ENCODE measurements at places on chromosomes 11 and 22. TPM values are rescaled to one million over a fixed set of nuclear protein-coding genes. Genes with fewer than 3 reads are reported as not detected.

PHF21B gene
- total RNA-seq, result not detected

TMPRSS13 gene
- 92.0 TPM for total RNA-seq

C11orf16 gene
- not detected for total RNA-seq

RAPSN gene
- 4.6 TPM for total RNA-seq

SCN4B gene
- 1.5 TPM for total RNA-seq

GLYATL2 gene
- total RNA-seq, result 0.87 TPM

OSM gene
- total RNA-seq, result not detected

FIBP gene
- 70.8 TPM for total RNA-seq

DNA sequence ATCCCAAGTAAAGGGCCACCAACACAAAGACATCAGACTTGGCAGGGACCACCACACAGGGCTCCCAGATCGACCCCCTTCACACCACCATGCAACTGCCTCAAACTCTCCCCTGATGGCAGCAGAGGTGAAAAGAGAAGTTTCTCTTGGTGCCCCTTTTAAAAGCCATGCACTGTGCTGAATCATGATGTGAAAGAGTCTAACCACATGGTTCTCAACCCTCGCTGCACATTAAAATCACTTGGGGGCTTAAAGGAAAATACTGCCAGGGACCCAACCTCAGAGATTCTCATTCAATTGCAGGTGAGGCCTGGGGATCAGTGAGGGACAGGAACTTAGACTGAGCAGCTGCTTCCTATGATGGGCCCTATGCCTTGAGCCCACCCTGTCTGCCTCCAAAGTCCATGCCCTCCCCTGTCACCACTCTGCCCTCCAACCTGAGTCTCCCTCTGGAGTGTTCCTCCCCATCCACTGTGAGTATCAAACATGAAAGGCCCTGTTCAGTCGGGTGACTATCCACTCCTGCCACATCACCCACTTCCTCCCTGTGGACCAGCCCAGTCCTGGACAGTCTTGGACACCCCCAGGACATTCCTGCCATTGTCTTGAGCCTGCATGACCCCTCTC lies 40.8 kb downstream of the PLEKHA7 start:
- DNase-seq, result no peak
- no peaks in the 10 kb centered on the region for H3K4me1 ChIP-seq
- no peak overlapping the region for H3K4me3 ChIP-seq
- H3K27ac ChIP-seq, result no peak overlapping the region
- no peaks in the 10 kb centered on the region for H3K36me3 ChIP-seq

DNA sequence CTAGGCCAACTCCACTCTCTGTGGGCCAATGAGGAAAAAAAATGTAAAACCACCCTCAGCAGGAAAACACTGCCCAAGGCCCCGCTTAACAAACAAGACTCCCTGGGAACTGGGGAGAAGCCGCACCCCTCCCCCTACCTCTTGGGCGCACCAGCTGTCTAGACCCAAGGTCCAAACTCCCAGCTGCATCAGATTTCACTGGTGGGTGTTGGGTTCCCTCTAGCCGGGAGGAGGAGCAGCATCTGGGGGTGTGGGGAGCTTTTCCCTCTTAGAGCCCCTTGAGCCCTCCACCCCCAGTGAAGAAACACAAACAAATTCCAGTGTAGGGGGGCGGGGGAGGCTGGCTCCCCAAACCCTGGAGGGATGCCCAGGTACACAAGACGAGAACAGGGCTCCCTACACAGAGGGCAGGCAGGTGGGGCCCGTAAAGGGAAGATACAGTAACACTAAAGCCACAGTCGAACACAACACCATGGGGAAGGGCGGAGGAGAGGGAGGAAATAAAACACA lies 64.9 kb downstream of the NECTIN1 start:
- H3K36me3 ChIP-seq, result peaks cover 24% of the 10 kb centered on the region
- H3K27me3 ChIP-seq, result no peaks in the 10 kb centered on the region
- H3K4me1 ChIP-seq, result peaks cover 19% of the 10 kb centered on the region
- no peak for DNase-seq
- H3K4me3 ChIP-seq, result no peak overlapping the region

- peak within 1 kb of the TSS; percentile 36 for H3K4me3 ChIP-seq
- no peaks in the 10 kb centered on the region for H3K36me3 ChIP-seq
- peaks cover 19% of the 10 kb centered on the region for H3K4me1 ChIP-seq
- no peak for DNase-seq
- H3K27ac ChIP-seq, result no peak within 1 kb of the TSS
Measured at GRCh38 chr11:109421981-109422869, at the start of gene C11orf87. Gene C11orf87, plus strand, starts transcription at chr11:109422190. Its CDS starts 1,444 bp downstream, at chr11:109423634.

DNA sequence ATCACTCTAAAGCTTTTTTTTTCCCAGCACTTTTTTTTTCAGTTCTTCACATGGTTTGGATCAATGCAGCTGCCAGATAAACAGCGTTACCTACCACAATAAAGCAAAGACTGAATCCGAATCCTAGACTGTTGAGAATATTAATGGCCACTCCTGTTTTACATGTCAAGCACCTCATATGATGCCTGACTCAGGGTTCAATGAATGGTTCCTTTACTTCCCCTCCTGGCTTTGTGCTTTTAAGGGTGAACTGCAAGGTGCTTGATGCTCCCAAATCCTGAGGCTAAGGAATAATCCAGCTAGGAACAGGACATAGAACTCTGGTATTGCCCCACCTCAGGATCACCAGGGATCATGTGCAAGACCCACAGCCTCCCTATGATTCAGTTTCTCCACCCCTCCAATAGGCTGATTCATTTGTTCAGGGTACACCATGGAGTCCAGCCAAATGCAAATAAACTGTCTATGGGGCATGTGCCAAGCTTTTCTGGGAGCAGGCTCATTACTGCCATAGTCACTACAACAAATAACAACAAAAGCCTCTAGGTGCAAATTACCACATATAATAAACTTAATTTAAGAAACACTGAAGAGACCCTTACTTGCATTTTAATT lies 104.3 kb downstream of the GAB2 start:
- no peak overlapping the region for H3K4me3 ChIP-seq
- H3K27me3 ChIP-seq, result no peaks in the 10 kb centered on the region
- no peaks in the 10 kb centered on the region for H3K36me3 ChIP-seq
- H3K27ac ChIP-seq, result peak overlapping the region; percentile 51
- DNase-seq, result peak; percentile 66

GRCh38 chr11:111788051-111788450 lies 21.9 kb upstream of the PPP2R1B start:
- H3K36me3 ChIP-seq, result peaks cover 22% of the 10 kb centered on the region
- H3K4me3 ChIP-seq, result no peak overlapping the region
- peak overlapping the region; percentile 20 for H3K27ac ChIP-seq
- no peak for DNase-seq
- peaks cover under 1% of the 10 kb centered on the region for H3K4me1 ChIP-seq
- no peaks in the 10 kb centered on the region for H3K27me3 ChIP-seq

DNA sequence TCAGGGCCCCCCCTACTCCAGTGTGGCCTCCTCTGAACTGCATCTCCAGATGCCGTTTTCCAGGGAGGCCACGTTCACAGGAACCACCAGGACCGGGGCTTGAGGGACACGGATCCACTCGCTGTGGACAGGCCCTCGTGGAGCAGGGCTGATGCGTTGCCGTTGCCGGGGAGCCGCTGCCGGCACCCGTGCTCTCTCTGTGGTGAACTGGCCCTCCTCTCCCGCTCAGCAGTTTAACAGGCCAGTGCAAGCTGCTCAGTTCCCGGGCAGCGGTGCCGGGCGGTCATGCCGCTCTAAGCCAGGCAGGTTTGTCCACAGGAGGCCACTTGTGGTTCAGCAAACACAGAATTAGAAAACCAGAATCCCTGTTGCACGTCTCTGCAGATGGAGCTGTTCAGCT lies 301.6 kb downstream of the TBC1D22A start:
- no peaks in the 10 kb centered on the region for H3K4me1 ChIP-seq
- H3K27me3 ChIP-seq, result no peaks in the 10 kb centered on the region
- no peak overlapping the region for H3K4me3 ChIP-seq

GRCh38 chr11:121391914-121392313 lies 60.2 kb upstream of the SORL1 start:
- H3K27ac ChIP-seq, result no peak overlapping the region
- H3K27me3 ChIP-seq, result no peaks in the 10 kb centered on the region
- H3K36me3 ChIP-seq, result no peaks in the 10 kb centered on the region
- DNase-seq, result no peak
- no peak overlapping the region for H3K4me3 ChIP-seq
- H3K4me1 ChIP-seq, result peaks cover 27% of the 10 kb centered on the region

- no peaks in the 10 kb centered on the region for H3K27me3 ChIP-seq
- H3K4me1 ChIP-seq, result peaks cover 66% of the 10 kb centered on the region
- H3K36me3 ChIP-seq, result peaks cover 10% of the 10 kb centered on the region
- H3K27ac ChIP-seq, result peak overlapping the region; percentile 23
Measured at GRCh38 chr22:32829451-32829851, 27.9 kb downstream of the TIMP3 start.

GRCh38 chr11:45960387-45961095 lies 38.1 kb downstream of the LARGE2 start:
- H3K4me3 ChIP-seq, result no peak overlapping the region
- H3K27ac ChIP-seq, result peak overlapping the region; percentile 69
- no peaks in the 10 kb centered on the region for H3K27me3 ChIP-seq
- H3K4me1 ChIP-seq, result peaks cover 12% of the 10 kb centered on the region
- peaks cover 21% of the 10 kb centered on the region for H3K36me3 ChIP-seq
- DNase-seq, result no peak

GRCh38 chr22:45376009-45376408 lies 37.4 kb downstream of the SMC1B start:
- no peak overlapping the region for H3K4me3 ChIP-seq
- H3K27me3 ChIP-seq, result no peaks in the 10 kb centered on the region

DNA sequence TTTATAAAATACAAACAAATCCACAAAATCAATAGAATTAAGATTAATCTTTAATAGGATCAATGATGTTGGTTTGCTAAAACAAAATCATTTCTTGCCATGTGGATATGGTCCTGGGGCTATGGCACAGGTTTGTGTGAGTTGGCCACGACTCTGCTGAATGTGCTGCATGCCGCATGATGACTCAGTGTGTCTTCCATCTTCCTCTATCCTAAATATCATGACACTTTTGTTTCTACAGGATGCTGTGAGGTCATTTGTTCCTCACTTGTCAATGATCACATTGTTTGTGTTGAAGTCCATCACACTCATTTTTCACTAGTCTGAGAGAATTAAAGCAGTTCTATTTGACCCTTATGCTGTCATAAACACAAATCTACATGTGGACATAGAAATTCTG lies 167.2 kb upstream of the ZBED5 start:
- H3K4me1 ChIP-seq, result no peaks in the 10 kb centered on the region
- H3K27ac ChIP-seq, result no peak overlapping the region
- no peaks in the 10 kb centered on the region for H3K27me3 ChIP-seq
- no peaks in the 10 kb centered on the region for H3K36me3 ChIP-seq

DNA sequence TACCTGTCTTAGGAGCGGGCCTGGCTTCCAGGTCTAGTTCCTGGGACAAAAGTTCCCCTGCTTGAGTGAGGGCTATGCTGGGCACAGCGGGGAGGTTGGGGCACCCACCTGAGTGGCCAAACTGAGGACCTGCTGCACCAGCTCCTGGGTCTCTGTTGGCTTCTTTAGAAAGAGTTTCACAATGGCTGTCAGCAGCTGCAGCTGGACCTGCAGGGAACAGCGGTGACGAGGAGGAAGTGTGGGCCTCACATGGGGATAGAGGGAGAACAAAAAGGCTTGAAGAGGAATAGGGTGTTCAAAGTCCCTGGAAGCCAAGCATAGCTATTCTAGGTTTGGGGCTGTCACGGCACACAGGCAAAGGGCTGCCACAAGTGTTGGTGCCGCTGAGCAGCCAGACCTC lies 26.7 kb upstream of the RASL10A start:
- H3K27me3 ChIP-seq, result no peaks in the 10 kb centered on the region
- no peak overlapping the region for H3K27ac ChIP-seq
- DNase-seq, result peak; percentile 52
- H3K4me1 ChIP-seq, result peaks cover 33% of the 10 kb centered on the region
- peaks cover 84% of the 10 kb centered on the region for H3K36me3 ChIP-seq

GRCh38 chr11:70608568-70609470 lies 210.5 kb downstream of the CTTN start:
- H3K27ac ChIP-seq, result no peak overlapping the region
- peaks cover 18% of the 10 kb centered on the region for H3K4me1 ChIP-seq
- H3K36me3 ChIP-seq, result no peaks in the 10 kb centered on the region
- DNase-seq, result no peak
- H3K27me3 ChIP-seq, result peaks cover 25% of the 10 kb centered on the region

- DNase-seq, result no peak
- no peak overlapping the region for H3K4me3 ChIP-seq
- no peaks in the 10 kb centered on the region for H3K27me3 ChIP-seq
- H3K4me1 ChIP-seq, result peaks cover 26% of the 10 kb centered on the region
- no peak overlapping the region for H3K27ac ChIP-seq
Measured at GRCh38 chr11:112523031-112523430, 262.4 kb upstream of the PLET1 start.

- no peaks in the 10 kb centered on the region for H3K27me3 ChIP-seq
- no peaks in the 10 kb centered on the region for H3K36me3 ChIP-seq
- H3K4me3 ChIP-seq, result no peak overlapping the region
- H3K27ac ChIP-seq, result no peak overlapping the region
Measured at GRCh38 chr11:33926671-33927552, 35.0 kb upstream of the LMO2 start.

DNA sequence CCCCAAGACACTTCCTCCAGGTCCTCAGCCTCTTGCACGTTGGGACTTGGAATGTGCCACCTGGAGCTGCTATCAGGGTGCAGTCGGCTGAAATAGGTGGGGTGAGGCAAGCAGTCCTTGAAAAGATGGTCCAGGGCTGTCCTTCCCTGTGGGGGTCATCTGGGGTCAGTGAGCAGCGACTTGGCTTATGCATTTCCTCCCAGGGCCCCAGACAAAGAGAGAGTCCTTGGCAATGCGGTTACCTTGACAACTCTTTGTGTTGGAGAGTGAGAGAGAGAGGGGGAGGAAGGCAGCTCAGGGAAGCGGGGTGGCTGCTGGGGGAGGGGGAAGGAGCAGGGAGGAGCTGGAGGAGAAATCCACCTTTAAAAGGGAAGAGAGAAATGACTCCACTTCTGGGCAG lies 93.8 kb downstream of the MIAT start:
- no peaks in the 10 kb centered on the region for H3K4me1 ChIP-seq
- H3K27me3 ChIP-seq, result no peaks in the 10 kb centered on the region
- H3K27ac ChIP-seq, result no peak overlapping the region

- H3K4me1 ChIP-seq, result no peaks in the 10 kb centered on the region
- no peak overlapping the region for H3K4me3 ChIP-seq
- H3K27me3 ChIP-seq, result no peaks in the 10 kb centered on the region
- H3K27ac ChIP-seq, result no peak overlapping the region
- no peak for DNase-seq
Measured at GRCh38 chr22:48753752-48754517, 1073.7 kb downstream of the BRD1 start.

DNA sequence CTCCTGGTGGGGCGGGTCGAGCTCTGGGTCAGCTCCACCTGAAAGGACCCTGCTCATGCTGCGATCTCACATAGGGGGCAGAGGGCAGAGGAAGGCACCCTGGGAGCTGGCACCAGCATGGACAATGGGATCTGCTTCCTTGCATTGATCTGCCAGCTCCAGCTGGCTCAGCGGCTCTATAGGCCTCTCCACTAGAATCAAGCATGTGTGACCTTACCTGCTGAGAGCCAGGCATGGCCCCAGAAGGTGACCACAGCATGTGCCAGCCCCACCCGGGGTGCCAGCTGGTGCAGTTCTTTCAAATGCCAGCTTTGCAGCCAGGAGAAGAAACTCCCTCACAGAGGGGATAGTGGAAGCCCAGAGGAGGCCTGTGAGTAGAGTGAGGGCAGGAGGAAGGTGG lies 22.0 kb upstream of the KLHL35 start:
- H3K4me3 ChIP-seq, result no peak overlapping the region
- H3K36me3 ChIP-seq, result no peaks in the 10 kb centered on the region
- peaks cover 5% of the 10 kb centered on the region for H3K27me3 ChIP-seq

GRCh38 chr11:110182886-110183285 lies 89.7 kb downstream of the ZC3H12C start:
- H3K27me3 ChIP-seq, result no peaks in the 10 kb centered on the region
- no peaks in the 10 kb centered on the region for H3K36me3 ChIP-seq
- H3K4me3 ChIP-seq, result no peak overlapping the region
- DNase-seq, result no peak

GRCh38 chr11:111350811-111351210 lies 28.3 kb downstream of the POU2AF1 start:
- no peaks in the 10 kb centered on the region for H3K27me3 ChIP-seq
- no peaks in the 10 kb centered on the region for H3K36me3 ChIP-seq
- peaks cover 6% of the 10 kb centered on the region for H3K4me1 ChIP-seq
- no peak overlapping the region for H3K4me3 ChIP-seq
